ENCODE measurements at places on chromosomes 12 and 14. TPM values are rescaled to one million over a fixed set of nuclear protein-coding genes. Genes with fewer than 3 reads are reported as not detected.

The OR6C2 gene
- not detected for total RNA-seq

The TMEM229B gene
- 0.37 TPM for total RNA-seq

The PLEKHH1 gene
- total RNA-seq = 0.50 TPM

The LBHD2 gene
- not detected for total RNA-seq
